ENCODE measurements at places on chromosomes 16 and 17.

GRCh38 chr16:56773532-56773931 lies 43.6 kb downstream of the NUP93 start:
- DNase-seq = no peak

- DNase-seq = no peak
Observed at GRCh38 chr16:35185366-35186044, 1726.1 kb downstream of the TP53TG3F start.

DNA sequence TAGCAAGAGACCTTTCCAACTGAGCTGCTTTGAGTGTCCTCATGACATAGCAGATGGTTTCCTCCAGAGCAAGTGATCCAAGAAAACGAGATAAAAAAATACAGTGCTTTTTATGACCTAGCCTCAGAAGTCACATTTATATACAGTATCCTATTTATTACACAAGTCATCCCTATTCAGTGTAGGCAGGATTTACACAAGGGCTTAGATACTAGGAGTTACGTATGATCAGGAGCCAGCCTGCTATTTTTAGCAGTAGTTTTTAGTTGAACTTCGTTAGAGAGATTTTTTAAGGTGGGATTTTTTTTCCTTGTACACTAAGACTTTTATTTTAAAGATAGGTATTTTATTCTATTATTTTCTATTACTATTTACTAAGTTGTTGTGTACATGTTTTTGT lies 58.4 kb downstream of the PHKB start:
- DNase-seq = no peak

DNA sequence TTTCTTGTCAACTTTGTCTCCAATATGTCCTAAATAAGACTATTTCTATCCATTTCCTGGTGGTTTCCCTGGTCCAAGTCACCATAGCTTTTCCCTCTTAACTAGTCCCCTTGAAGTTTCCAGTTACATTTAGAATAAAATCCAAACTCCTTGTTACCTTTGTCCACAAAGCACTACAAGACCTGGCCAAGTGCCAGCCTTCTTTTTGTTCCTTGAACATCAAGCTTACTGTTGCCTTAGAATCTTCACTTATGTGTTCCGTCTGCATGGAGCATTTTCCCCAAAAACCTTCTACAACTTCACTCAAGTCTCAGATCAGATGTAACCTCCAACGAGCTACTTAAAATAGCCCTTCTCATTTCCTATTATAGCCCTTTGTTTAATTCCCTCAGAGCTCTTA lies 101.4 kb downstream of the ITFG1 start:
- DNase-seq = no peak

DNA sequence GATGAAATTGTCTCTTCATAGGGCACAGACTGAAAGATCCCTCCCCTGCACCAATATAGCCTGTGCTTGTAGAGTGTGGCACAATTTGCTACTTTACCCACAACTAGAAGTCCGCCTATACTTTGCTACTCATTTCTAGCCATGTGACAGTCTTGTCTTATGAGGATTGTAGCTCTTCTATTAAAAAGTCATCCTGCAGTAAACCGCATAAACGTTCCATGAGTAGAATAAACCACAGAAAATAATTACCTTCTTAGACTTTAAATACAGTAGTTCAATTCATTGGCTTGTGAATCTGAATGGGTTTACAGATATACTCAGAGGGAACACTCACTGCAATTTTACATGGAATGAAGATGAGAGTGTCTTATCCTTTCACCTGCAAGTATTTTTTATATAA lies 4.4 kb downstream of the KRT27 start:
- no peak for DNase-seq

DNA sequence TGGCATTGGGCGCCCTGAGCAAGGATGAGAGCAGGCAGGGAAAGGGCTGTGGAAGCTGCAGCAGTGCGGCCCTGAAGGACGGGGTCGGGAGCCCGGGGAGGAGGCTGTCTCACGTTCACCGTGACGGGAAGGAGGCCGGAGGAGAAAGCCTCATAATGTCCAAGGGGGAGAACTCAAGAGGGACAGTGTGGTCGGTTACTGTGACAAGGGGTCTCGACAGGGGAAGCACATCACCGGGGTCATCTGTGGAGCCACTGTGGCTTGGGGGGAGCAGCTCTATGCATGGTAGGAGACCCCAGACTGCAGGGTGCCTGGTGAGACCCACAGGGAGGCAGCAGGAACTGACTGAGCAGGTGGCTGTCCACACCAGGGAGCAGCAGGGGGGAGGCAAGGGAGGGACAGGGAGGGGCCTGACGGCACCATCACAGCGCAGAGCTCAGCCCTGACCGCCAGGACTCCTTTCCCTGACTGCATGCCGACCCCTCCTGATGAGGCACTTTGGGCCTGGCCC lies 154.6 kb upstream of the CHMP6 start:
- DNase-seq = no peak

DNA sequence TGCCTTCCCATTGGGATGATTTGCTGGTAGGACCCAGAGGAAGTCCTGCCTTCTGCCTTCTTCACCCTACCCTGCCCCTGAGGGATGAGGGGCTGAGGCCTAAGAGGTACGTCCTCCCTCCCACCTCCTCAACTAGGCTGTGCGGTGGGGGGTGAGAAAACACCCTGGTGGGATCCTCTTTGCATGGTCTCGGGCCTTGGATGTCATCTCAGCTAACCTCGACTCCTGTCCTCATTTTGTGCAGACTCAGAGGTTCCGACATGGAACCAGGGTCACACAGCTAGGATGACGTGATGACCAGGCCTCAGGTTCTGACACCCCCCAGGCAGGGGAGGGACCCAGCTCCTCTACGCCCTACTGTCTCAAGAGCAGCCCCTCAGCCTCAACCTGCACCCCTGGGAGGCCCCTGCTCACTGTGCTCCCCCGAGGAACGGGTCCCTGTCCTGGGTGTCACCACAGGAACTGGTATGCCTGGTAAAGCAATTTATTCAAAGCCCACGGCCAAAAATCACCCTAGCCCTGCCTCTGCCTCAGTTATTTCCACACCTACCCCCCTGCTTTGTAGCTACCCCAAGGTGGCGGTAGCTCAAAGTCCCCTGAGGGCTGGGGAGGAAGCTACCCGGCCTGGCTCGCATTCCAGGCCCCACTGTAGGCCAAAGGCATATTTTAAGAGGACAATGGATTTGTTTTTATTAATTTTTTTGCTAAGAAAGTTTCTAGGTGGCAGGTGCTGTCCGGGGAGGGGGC lies 17.5 kb downstream of the UNC13D start:
- DNase-seq = no peak

- no peak for DNase-seq
Observed at GRCh38 chr17:69245617-69246016, 17.0 kb upstream of the ABCA10 start.

DNA sequence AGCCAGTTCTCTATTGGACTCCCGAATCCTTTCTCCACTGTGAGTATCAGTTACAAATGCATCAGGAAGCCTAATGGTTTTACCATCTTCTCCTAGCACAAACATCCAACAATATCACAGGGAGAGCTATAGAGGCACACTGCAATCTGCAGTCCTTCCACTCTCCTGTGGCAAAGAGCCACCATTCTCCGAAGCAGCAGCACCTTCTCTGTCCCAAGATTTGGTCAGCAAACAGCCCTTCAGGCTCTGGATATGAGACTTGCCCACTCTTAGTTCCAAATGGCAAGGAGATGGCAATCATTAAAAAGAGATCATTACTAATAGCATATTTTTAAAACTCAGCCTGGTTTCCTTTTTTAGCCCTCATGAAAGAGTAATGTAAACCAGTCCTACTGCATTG lies 223.4 kb downstream of the HS3ST3A1 start:
- DNase-seq = no peak

DNA sequence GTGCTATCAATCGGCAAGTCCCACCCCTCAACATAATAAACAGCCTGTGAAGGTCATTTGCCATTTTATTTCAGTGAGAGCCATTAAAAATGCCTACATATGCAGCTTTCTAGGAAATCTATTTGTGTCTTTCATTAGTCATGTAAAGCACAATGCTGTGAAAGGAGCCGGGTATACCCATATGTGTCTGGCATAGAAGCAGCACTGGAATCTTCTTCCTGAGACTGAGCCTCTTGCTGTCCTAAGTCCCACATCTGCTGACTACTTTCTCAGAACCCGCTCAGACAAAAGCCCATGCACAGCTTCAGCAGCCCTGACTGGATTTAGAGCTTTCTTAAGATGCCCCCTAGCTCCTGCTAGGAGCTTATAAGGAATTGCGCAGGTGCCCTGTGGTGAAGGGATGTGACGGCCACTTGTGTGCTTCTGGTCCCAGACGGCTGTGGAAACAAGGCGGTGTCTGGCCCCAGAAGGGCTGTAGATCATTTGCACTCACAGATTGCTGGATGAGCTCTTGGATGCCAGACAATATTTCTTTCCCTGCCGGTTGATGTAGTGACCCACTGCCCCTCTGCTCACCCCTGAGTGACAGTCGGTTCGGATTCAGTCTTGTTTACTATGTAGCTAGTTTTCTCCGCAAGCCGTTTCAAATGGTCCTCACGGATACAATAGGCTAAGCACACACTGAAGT lies 172.2 kb downstream of the ANKFN1 start:
- DNase-seq = no peak

Data from stromal cell of bone marrow (primary cell).